ENCODE measurements at places on chromosomes 6 and 20.
A peak's percentile ranks its signal among the peaks of the same experiment; 100 is the strongest.

- DNase-seq = no peak
Measured at GRCh38 chr20:3869839-3870634, 19.1 kb upstream of the PANK2 start.

DNA sequence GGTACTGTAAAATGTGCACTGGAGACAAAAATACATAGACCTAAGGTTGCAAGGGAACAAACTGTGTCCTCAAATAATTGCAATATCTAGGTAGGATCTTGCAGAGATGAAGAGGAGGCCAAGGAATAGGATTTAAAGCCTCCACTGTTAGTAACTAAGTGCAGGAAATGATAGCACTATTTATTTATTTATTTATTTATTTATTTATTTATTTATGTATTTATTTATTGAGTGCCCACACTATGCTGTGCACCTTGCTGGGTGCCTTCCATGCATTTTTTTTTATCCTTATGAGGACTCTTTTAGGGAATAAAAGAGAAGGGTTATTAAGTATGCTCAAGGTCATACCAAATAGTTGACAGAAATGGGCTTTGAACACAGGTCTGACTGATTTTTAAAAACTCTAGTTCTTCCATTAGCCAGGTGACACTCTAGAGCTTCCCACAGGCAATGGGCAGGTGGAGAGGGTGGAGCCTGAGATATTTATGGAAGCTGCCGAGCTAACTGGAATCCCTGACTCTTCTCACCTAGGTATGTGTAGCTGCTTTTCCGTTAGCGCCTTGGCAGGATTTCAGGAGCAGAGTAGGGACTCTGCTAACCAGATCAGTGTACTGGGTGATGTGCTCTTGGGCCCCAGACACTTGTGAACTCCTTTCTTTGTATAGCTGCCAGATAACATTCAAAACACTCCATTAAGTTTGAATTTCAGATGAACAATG is 12.8 kb upstream of the NUP153 start:
- no peak for DNase-seq

- DNase-seq = no peak
Measured at GRCh38 chr6:66230591-66230990, 523.6 kb upstream of the EYS start.

DNA sequence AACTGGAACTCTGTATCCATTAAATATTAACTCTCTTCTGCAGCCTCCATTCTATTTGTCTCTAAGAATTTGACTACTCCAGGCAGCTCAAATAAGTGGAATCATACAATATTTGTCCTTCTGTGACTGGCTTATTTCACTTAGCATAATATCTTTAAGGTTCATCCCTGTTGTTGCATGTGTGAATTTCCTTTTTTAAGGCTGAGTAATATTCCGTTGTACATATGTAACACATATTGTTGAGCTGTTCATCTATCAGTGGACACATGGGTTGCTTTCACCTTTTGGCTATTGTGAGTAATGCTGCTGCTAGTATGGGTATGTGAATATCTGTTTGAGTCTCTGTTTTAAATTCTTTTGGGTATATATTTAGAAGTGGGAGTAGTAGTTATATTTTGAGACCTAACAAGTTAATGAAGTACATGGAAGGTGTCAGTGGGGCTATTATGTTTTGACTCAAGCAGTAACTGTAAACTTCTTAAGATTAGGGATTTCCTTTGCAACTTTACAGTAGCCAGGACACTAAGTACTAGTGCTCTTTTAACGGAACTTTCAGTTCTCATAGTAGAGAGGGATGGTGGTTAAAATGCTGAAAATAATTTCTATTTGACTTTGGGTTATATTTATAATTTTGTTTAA is 29.7 kb upstream of the TMEM217 start:
- no peak for DNase-seq

- no peak for DNase-seq
Measured at GRCh38 chr20:44495257-44495656, 19.6 kb downstream of the TTPAL start.

DNA sequence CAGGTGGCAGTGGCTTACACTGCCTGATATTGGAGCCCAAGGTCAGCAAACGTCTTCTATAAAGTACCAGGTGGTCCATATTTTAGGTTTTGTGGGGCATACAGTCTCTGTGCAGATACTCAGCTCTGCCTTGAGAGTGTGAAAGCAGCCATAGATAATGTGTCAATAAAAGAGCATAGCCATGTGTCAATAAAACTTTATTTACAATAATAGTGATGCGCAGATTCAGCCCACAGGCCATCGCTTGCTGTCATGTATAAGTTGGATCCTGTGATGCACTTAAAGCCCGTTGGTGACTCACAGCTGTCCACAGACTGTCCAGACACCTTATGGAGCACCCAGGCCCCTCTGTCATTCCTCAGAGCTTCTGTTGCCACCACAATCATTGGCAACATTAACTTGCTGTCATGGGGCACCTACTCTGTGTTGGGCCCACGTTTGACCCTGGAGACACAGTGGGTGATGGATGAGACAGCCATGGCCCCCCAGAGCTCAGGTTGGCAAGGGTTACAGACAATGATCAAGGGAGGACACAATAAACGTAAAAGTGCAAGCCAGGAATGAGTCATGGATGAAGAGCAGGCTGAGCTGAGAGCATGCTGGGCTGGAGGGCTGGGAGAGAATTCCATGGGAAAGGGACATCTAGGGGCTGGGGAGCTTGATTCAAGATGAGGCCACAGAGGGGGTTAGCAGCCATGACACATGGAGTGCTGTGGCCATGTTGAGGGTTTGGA is 173.6 kb downstream of the TAF4 start:
- no peak for DNase-seq

GRCh38 chr20:59672576-59672975 is 68.2 kb downstream of the PHACTR3 start:
- no peak for DNase-seq

DNA sequence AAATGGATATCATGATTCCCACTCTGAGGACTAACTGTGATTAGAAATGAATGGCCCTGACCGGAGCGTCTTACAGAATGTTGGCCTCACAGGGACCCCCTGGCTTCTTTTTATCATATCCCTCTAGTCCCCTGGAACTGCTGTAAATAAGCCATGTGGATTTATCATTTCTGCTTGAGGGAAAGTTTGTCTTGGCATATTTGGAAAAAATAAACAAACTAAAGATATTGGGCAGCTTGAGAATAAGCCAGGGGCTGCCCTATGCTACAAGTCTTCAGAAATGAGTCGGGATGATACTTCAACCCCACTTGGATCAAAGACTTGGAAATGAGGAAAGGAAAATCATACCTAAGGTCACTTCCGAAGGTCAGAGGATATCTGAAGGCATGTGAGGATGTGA is 179.1 kb downstream of the THBS2 start:
- DNase-seq = no peak

DNA sequence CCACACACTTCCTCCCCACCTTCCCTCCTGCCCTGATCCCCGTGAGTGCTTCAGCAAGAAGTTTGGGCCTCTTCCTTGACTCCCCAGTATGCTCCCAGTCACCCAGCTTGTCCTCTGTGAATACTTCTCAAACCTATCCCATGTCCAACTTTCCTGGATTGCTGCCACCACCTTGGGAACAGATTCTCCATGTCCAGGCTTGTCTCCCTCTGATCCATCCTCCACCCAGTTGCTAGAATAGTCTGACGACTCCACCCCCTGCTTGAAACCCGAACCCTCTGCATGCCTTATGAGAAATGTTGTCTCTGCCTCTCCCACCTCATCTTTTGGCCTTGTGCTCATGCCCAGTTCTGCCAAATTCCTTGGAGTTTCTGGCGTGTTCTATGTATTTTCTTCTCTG is 108.0 kb downstream of the PPP1R14C start:
- DNase-seq = no peak

DNA sequence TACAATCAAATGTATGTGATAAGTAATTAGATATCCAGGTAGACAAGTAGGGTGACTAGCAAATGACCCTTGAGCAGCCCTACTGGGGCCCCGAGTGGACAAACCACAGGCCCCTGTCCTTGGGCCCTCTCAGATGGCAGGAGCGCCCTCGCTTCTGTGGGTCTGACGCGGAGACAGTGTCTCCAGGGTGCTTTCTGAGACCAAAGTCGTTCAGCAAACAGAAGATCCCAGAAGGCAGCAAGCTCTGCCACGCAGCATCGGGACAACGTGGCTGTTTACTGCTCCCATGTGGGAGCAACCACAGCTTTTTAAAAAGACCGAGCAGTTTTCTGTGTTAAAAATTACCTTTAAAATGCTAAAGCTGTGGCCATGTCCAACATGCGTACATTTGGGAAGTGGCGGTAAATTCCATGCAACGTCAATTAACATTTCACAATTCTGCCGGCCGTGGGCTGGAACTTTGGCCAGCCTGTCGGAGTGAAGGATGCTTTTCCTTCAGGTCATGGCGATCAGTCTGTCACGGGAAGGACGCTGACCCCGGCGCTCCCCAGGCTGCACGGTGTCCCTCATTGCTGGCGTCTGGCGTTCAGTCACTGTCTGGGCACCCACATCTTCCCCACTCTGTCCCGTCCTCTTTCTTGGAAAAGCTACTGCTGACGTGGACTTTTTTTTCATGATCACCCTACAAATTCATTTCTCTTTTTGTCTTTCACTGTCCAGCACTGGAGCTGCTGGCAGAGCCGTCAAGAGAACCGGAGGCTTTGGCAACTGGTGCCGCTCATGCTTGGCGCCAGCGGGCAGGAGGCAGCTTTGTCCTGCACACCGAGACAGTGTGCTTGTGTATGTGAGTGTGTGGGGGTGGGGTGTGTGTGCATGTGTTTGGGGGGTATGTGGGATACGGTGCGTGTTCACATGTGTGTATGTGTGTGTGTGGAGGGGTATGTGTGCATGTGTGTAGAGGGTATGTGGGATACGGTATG is 293.1 kb downstream of the CDH4 start:
- DNase-seq = no peak

- no peak for DNase-seq
Measured at GRCh38 chr20:39163993-39164392, 201.8 kb downstream of the DHX35 start.

DNA sequence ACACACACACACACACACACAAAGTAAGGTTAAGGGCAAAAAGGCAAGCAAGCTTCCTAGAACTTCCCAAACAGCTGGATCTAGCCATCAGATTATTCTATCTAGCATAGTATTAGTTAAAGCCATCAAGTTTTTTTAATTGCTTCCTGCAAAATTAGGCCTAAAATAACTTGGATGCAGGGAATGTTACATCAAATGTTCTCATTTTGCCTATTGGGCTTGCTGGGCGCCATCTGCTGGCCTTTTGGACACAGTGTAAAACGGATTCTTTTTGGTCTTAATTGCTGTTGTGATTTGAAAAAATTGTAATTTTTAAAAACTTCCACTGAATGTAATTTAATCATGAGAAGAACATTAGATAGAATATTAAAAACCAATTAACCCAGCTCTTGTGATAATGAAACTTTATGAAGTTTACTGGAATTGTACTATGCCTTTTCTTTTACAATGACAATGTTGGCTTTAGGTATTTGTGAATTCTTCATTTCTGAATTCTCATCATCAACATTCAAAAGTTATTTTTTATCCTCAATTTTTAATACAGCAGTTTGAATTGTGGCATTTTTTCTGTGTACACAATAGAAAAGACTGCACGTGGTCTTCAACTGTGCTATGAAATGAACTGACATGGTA is 6.8 kb downstream of the MKKS start:
- DNase-seq = no peak

GRCh38 chr20:44601801-44602204 is 19.4 kb downstream of the PKIG start:
- no peak for DNase-seq

GRCh38 chr6:89217299-89217910 is at the start of gene GABRR1:
Gene GABRR1, minus strand, starts transcription at chr6:89217358. Its CDS starts 36 bp downstream, at chr6:89217322.
- no peak for DNase-seq

DNA sequence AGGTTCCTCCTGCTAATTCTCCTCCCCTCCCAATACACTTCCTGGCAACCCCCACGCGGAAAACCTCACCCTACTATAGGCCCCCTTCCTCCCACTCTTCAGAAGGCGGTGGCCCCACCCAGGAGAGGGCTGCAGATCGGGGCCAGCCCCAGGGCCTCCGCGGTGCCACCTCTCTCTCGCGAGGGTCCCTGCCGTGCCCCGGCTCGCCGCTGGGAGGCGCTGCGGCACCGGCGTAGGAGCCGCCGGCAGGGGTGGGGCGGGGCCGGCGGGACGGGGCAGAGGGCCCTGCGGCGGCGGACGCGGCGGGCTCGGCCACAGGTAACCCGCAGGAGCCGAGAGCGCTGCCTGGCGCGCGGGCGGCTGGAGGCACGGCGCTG is at the start of gene ANKRD6:
TSS of gene ANKRD6 (plus strand) at position 278 of the 377 bp plus-strand sequence. CDS start 133,825 bp downstream, outside the sequence.
- DNase-seq = peak; percentile 78

DNA sequence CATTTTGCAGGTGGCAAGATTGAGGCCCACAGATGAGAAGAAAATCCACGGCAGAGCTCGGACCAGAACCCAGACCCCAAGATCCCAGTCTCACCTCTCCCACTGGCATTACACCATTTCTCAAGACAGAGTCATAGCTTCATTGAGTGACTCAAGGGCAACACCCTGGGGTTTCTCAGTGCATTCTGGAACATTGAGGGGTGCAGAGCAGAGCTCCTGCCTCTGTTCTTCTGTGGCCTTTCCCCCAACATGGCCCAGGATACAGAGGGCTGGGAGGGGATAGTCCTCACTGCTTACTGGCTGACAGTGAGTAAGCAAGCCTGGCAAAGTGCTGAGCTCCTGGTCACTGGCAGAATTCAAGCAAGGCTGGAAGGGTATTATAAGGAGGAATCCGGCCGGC is 74.0 kb downstream of the MDGA1 start:
- no peak for DNase-seq

- DNase-seq = no peak
Measured at GRCh38 chr6:97427648-97428047, 144.6 kb upstream of the MMS22L start.

DNA sequence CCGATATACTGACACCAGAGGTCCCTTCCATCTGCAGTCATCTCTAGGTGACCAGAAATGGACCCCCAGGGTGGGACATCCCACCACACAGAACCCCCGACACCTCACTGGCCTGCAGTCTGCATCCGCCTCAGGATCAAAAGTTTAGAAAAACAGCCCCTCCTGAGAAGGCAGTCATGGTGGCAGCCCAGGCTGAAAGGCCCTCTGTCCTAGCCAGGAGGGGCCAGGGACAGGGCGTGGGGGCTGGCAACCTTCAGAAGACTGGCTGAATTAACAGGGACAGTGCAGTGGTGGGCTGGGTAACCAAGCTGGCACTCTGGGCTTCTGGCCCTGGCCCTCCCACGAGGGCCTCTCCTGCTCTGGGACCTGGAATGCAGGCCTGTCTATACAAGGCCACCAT is 34.3 kb upstream of the MDFI start:
- no peak for DNase-seq

- no peak for DNase-seq
Measured at GRCh38 chr6:10381133-10381829, 33.6 kb downstream of the TFAP2A start.

- DNase-seq = no peak
Measured at GRCh38 chr6:169421586-169422264, 168.1 kb upstream of the THBS2 start.

GRCh38 chr6:168155193-168155592 is 76.2 kb upstream of the FRMD1 start:
- DNase-seq = no peak

DNA sequence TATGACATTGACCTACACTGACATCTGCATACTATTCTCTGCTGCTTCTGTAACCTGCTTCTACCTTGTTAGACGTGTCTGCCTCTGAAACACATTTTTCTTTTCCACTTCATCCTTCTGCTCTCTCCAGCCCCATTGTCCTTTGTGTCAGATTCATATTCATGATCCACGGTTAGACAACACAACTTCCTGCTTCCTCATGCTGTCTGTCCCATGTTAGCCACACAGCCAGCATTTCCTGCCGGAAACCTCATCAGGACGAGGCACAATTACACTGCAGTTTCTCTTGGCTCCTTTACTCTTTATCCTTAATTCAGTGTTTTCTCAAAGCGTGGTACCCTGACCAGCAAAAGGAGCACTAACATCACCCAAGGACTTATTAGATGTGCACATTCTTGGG is 150.2 kb downstream of the TBC1D7 start:
- no peak for DNase-seq

- no peak for DNase-seq
Measured at GRCh38 chr6:14276667-14277404, 159.3 kb downstream of the CD83 start.

All from stimulated activated CD8-positive, alpha-beta memory T cell treated with anti-CD3 and anti-CD28 coated beads, Interleukin-12 subunit alpha, Interleukin-12 subunit beta, amount 100 ng/mL, for 4 hours (primary cell).